Cerebellar nuclear complex (tissue), 1 donor: ENCODE measurements at places on chromosomes 11 and 22.

DNA sequence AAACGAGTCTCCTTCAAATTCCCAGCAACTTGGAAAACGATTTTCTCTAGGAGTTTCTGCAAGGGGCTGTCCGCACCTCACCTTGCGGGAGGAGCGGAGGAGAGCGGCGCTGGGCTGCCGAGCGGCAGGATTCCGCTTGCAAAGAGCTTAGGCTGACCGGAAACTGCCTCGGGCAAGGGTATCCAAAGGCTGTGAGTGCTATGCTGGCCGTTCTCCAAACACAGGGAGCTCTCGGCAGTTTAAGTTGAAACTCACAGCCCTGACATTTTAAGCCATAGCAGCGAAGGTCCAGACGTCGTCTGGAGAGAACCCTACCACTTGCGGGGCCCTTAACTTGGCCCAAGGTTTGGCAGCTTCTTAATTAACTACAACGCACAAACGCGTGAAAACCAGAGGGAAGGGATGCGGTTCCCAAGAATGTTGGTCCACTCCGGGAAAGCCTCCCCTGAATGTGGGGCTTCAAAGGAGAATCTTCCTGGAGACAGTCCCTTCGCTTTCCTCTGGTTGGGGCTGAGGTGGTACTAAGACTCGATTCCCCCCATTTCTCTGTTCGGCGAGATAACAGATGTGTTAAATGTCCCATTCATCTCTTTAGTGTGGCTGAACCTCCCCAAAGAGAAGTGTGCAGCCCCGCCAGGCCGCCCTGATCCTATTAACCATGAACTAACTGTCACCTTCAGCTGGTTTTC lies 1.1 kb upstream of the DBX1 start:
- DNase-seq, result no peak

- no peak for DNase-seq
Observed at GRCh38 chr11:66272596-66272995, 4.2 kb downstream of the RAB1B start.

- DNase-seq, result no peak
Observed at GRCh38 chr22:22687638-22688500, 43.5 kb downstream of the GGTLC2 start.

DNA sequence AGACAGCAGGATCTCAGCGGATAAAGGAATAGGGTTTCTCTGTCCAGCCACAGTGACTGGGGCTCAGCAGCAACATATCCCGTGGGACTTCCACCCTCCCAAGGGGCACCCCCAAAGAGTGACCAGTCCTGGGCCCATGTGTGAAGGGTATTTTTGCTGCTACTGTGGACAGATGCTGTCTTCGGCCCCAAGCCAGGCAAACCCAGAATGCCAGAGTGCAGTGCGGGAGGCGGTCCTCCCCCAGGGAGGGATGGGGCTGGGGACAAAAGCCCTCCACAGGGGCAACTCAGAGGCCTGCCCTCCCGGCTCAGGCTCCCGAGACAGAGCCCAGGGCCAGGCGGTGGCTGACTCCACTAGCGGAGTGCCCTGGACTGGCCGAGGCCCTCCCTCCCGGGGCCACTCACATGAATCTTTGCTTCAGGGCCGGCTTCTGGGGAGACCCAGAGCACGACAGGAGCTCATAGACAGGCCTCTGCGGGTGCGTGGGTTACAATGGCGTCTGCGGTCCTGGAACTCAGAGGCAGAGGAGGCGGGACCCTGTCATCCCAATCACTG lies 34.7 kb upstream of the WNT7B start:
- no peak for DNase-seq

DNA sequence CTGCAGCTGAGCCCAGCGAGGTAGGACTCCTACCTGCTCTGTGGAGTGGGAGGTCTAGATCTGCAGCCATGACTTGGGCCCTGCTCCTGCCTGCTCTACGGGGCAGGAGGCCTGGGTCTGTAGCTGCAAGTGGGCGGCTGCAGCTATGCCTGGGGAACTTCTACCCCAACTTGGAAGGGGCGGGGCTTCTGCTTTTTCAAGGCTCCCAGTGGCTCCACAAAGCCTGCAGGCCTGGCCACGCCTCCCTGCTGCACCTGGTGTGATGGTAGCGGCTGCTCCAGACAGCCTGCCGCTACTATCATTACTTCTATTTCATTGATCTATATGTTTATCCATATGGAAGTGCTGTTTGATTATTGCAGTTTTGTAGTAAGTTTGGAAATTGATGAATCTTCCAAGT lies 121.2 kb downstream of the NELL1 start:
- DNase-seq, result no peak

DNA sequence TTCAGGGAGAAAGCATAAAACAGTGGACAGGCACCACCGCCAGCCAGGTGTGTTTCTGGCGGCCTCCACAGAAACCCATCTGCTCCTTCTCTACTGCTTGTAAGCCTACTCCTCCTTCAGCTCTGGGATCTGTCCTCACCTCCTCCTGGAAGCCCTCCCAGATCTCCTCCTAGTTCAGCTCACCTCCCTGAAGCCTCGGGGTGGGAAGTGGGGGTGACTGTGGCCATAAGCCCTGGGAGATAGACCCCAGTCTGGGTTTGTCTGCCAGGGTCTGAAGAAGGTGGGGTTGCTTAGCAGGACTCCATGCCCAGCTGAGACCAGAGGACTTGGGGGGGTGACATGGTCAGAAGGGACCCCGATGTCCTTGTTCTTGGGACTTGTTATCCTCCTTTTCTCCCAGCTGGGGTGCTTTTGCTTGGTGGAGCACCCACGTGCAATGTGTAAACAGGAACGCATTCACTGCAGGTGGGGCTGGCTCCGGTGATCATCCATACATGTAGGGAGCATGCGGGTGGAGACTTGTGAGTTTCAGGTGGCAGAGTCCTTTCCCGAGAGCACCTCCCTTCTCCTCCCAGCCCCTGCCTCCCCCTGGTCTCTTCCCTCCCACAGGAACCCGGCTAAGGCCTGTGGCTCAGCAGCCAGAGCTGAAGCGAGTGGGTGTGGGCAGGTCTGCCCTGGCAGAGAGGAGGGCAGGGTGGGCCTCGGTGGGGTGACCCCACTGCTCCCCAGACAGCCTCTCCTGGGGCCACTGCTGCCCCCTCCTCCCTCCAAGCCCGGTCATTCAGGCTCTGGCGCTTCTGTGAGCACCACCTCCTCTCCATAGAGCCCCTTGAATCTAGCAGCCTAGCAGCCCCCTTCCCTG lies 25.9 kb downstream of the MRGPRG start:
- DNase-seq, result no peak

DNA sequence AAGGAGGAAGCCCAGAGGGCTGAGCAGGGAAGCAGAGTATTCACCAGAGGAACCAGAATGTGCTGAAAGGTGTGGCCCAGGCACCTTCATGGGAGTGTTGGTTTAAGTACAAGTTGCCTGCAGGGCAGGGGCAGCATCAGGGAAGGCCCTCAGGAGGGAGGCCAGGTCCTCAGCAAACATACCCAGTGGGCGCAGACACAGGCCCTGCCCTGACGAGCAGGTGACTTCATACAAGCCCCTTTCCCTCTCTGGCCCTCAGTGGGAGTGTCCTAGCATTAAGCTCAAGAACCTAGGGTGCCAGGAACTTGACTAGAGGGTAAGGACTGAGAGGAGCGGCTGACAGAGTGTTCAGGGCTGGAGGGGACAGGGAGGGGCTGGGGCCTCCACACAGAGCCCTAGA lies 7.5 kb upstream of the CASTOR1 start:
- no peak for DNase-seq

DNA sequence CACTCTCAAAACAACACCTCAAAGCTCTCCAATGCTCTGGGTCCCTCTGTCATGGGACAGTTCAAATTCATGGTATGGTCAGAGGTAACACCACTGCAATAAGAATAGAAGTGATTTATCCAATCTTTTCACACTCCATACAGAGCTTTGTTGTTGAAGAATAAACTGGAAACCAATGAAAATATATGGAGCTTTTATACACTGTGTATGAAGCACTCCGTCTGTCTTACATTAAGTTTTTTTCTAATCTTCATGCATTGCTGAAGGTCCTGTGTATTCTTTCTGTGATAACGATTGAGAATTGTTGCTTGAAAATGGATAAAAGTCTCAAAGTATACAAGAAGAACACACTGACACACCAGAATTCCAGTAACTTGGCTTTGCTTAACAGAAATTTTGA lies 603.7 kb upstream of the LUZP2 start:
- no peak for DNase-seq

GRCh38 chr11:18000760-18001159 lies 12.1 kb downstream of the SERGEF start:
- DNase-seq, result no peak

DNA sequence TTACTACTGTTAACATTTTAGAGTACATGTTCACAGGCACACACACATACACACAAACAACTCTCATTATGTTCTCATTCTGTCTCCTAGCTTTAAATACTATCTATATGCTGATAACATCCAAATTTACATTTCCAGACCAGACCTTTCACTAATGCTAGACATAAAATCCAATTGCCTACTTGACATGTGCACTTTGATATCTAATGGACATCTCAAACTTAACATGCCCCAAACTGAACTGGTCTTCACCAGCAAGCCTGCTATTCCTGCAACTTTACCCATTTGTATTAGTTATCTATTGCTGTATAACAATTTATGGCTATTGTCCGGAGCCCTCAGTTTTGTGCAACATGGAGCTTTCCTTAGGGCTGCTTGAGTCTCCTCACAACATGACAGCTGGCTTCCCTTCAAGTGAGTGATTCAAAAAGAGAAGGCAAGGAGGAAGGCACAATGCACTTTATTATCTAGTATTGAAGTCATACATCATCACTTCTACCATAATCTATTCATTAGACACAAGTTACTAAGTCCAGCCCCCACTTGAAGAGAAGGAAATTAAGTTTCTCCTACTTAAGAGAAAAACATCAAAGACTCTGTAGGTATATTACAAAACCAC lies 3.0 kb downstream of the SLC36A4 start:
- no peak for DNase-seq

DNA sequence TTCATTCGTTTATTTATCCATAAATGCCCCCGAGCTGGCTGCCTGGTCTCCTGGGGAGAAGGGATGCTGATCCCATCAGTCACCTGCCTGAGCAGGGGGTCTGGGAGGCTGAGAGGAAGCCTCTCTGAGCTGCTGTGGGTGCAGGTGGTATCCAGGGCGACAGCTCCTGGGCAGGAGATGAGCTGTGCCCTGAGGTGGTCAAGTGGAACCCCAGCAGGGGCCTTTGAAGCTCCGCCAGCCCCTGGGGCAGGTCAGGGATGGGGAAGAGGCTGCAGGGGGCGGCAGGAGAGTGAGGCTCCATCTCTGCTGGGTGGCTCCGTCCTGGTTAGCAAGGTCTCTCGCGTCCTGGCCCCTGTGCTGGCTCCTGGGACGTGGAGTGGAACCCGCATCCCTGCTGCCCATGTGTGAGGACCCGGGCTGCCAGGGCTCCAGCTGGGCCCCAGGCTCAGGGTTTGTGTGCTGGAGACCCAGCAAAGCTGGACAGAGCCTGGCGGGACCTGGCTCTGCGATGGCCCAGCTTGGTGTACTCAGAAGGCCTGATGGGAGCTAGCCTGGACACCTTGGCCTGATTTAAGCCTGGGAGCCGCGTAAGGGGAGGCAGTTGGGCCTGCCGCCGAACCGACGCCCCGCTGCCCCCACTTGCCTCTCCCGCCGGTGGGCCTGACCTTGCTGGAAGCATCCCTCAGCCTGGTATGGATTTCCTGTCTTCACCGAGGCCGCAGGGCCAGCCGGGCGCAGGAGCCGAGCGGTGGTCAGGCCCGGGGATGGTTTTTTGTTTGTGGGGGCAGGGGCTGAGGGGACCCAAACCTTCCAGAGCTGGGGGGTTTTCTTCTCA lies 44.5 kb downstream of the RTN4R start:
- no peak for DNase-seq

GRCh38 chr22:50171319-50171964 lies 911 bp downstream of the PANX2 start:
- DNase-seq, result no peak

- DNase-seq, result no peak
Observed at GRCh38 chr11:17263769-17264168, 12.8 kb upstream of the NUCB2 start.

GRCh38 chr11:117052196-117053149 lies 45.8 kb downstream of the SIK3 start:
- no peak for DNase-seq

GRCh38 chr11:46296528-46297448 lies 19.3 kb downstream of the CREB3L1 start:
- DNase-seq, result no peak

DNA sequence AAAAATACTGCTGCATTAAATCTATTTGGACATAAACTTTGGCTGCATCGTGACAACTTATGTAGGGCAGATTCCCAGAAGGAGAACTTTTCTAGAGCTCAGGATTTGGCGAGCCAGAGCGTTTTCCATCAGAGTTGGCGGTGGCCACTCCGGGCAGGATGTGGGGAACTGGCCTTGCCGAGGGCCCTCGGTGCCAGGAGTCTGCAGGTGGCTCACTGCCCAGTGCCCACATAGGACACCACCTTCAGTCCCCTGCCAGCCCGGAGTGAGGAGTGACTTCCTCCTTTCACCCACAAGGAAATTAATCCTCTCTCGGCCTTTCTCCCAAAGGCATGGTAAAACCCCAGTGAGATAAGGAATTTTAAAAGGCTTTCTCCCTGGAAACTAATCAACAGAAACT lies 1.6 kb upstream of the LGALS2 start:
- no peak for DNase-seq

DNA sequence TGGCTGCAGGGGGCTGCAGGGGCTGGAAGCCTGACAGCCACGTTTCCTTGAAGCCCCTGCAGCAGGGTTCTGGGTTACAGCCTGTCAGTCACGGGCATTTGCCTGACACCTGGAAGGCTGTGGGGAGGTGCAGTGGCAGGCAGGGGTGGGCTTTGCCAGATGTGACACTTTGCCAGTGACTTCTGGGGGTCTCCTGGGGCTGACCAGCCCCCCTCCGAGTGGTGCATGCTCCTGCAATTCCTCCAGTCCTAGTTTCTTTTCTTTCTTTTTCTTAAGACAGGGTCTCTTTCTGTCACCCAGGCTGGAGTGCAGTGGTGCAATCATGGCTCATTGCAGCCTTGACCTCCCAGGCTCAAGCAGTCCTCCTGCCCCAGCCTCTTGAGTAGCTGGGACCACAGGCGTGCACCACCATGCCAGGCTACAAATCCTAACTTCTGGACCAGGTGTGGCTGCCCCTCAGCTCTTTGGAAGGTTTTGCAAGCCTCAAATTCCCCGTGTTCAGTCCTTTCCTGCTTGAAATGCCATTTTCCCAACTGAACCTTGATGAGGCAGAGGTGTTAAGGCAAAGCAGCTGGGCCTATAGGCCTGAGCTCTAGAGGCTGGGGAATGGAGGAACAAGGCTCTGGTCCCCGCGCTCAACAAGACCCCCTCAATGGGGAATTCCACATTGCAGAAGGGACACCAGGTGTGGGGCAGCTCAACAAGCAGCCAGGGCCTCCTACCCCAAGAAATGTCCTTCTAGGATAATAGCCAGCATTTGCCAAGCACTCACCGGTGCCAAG lies 20.2 kb upstream of the CHKA start:
- DNase-seq, result no peak

GRCh38 chr22:26273011-26273675 lies 103.9 kb downstream of the SEZ6L start:
- no peak for DNase-seq

- DNase-seq, result no peak
Observed at GRCh38 chr11:7489376-7489775, 4.1 kb downstream of the OLFML1 start.
